ENCODE measurements at places on chromosomes 3 and 15.

DNA sequence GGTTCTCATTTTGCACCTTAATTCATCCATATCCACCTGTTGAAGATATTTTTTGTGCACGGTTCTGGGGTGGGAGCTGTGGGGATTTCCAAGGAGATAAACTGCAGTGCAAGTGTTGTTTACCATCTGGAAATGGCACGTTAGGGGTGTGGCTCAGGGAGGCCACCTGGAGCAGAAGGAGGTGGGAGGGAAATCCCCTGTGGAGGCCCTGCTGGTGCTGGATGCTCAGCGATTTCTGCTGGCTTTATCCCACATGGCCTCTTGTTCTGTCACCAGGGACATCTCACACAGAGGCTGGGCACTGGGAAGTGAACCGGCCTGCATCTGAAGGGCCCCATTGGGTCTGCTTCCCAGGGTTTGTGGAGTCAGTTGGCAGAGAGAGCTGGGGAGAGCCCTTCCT is 24.3 kb downstream of the TRPM1 start:
- DNase-seq = no peak

- no peak for DNase-seq
Measured at GRCh38 chr15:77696871-77697270, 64.2 kb upstream of the LINGO1 start.

- no peak for DNase-seq
Measured at GRCh38 chr15:68574629-68575028, 4.2 kb upstream of the CORO2B start.

GRCh38 chr3:76760336-76760735 is 279.6 kb upstream of the ROBO2 start:
- DNase-seq = no peak

Data from Calu3 (cell line).